ENCODE measurements at places on chromosomes 7 and 10. TPM values are rescaled to one million over a fixed set of nuclear protein-coding genes. Genes with fewer than 3 reads are reported as not detected.
A peak's percentile ranks its signal among the peaks of the same experiment; 100 is the strongest.

DNA sequence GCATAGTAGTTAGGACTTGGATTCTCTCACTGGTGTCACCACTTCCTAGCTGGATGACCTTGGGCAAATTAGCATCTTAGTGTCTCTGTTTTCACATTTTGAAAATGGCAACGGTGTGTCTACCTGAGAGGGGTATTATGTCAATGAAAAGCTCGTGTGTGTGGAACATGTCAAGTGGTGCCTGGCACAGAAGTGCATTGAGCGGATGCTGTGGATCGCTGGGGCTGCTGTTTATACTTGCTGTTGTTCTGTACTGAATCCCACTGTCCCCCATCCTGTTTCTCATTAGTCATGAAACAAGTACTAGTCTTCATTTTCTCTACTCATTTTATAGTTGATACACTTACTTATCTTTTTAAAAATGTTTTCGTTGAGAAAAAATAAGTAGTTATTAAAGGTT lies 26.1 kb downstream of the RBM33 start:
- no peak for DNase-seq

- DNase-seq = no peak
Measured at GRCh38 chr7:144869082-144869481, 33.2 kb upstream of the TPK1 start.

DNA sequence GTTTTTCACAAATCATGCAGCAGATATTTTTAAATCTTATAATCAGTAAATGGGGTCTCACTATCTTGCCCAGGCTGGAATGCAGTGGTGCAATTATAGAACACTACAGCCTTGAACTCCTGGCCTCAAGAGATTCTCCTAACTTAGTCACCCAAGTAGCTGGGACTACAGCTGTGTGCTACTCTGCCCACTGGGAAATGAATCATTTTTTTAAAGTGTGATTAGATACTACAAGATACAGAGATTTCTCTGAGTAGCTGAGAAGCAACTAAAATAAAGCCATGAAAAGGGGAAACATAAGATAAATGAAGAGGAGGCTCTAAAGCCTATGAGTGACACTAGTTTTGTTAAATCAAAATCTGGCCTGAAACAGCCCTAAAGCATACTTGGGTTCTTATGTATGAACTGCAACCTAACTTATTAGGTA lies 119.7 kb downstream of the JMJD1C start:
- no peak for DNase-seq

GRCh38 chr10:71684356-71685173 lies 35.0 kb downstream of the C10orf105 start:
- DNase-seq = no peak

- DNase-seq = no peak
Measured at GRCh38 chr7:155020996-155021395, 18.1 kb upstream of the PAXIP1 start.

DNA sequence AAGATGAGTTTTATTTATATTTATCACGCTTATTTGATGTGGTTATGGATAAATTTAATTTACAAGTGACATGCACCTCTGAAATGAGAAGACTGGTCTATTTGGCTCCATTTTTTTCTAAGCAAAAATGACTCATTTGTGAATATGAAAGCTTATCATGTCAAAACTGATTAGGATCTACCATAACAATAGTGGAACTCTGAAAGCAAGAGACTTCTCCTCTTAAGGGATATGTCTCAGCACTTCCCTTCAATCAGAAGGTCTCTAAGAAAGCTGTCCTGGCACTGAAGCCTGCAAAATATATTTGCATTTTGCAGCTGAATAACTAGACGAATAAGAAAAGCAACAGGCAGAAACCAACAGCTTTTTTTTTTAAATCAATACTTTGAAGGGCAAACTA lies 12.7 kb downstream of the FAS start:
- peak; percentile 24 for DNase-seq

GRCh38 chr7:133699386-133699785 lies 427.8 kb upstream of the LRGUK start:
- DNase-seq = no peak

DNA sequence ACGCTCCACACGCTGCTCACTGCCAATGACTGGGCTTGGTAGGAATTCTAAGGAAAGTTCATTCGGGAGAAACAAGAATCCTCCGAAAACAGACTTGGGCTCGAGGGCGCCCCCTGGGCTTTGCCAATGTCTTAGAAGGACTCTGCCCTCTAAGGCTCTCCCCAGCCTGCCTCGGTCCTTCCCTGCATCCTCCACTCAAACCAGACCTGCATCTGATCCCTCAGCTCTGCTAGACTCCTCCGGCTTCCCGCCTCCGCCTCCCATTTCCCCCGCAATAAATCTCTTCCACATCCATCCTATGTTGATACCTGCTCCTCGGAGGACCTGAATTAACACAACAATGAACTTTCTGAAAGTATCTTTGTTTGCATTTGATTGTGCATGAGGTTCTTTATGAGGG lies 177.6 kb downstream of the PLPP4 start:
- no peak for DNase-seq

- no peak for DNase-seq
Measured at GRCh38 chr10:36675458-36675880, 449.9 kb upstream of the ANKRD30A start.

DNA sequence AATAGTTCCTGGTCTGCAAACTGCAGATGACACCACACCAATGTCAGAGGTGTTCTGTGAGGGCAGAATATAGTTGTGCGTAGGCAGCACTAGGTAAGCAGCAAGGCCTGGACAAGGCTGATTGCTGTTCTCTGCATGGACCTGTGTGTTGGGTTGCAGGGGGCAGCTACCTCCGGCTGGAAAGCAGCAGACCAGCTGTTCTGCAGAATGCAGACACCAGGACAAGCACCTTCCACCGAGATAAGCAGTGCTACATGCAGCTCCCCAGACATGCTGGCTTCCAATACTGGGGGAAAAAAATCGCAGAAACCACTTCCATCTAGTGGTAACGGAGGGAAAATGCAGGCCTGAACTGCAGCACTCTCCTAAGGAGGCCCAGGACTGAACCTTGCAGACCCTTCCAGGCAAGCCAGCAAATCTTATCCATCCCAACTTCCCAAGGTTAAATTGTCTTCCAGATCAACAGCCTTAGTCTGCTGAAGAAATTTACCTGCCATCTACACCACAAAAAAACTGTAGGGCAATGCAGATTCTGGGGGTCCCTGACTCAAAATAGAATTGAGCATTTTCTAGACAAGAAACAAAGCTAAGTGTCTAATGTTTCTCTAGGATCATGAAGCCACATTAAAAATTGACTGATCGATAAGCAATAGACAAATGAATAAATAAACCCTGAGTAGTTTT lies 50.5 kb upstream of the COBL start:
- no peak for DNase-seq

GRCh38 chr7:148464947-148465346 lies 125.6 kb upstream of the C7orf33 start:
- DNase-seq = no peak

- DNase-seq = no peak
Measured at GRCh38 chr10:124892905-124893304, 49.0 kb upstream of the ZRANB1 start.

DNA sequence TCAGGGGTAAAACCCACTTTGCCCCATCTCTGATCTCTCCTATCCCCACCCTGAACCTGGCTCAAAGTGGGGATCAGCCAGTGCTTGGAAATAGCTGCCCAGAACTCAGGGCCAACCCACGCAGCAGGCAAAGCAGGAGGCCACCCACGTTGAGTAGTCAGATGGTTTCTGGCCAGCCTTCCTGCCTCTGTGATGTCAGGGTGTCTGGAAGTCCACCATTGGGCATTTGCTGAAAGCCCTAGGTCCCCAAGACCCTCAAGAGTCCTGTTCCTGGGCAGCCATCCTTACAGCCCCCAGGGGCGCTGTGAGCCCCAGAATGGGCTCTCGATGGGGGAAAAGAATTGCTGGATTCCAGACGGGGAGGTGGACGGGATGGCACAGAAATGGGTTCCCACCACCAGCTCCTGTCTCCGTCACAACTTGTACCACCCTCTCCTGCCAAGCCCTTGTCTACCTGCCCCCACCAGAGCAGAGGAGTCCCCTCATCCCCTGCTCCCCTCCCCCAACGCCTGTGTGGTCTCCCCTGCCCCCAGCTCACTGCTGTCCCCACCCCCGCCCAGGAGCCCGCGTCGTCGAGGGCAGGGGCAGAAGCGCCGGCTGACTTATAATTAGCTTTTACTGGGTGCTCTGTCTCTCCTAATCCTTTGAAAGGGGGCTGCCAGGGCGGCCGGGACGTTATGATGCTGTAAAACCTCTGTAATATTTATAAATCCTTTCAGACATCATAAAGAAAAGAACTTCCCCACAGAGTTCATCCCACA lies 3.9 kb downstream of the MYL10 start:
- DNase-seq = no peak

GRCh38 chr7:11757153-11757552 lies 74.8 kb downstream of the THSD7A start:
- DNase-seq = no peak

DNA sequence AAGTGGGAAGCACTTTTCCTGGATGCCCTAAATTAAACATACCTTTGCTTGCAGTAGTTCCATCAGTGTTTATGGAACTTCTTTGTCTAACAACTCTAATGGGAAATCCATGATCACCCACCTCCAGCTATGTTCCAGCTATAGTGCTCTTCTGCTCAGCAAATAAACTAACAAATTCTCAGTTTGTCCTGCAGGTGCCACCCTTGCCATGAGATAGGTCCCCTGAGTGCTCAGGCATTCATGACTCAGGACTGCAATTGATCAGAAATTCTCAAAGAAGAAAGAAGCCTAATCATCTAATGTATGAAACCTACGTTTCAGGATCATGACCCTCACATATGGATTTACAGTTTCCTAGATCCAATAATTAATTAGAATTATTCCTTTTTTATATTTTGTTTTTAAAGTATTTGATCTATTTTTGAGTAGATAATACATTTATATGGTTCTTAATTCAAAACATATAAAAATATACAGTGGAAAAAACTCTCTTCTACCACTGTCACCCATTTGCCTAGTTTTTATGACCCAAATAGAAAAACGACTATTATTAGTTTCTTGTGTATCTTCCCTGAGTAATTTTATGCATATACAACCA lies 48.7 kb upstream of the DYNC1I1 start:
- no peak for DNase-seq

DNA sequence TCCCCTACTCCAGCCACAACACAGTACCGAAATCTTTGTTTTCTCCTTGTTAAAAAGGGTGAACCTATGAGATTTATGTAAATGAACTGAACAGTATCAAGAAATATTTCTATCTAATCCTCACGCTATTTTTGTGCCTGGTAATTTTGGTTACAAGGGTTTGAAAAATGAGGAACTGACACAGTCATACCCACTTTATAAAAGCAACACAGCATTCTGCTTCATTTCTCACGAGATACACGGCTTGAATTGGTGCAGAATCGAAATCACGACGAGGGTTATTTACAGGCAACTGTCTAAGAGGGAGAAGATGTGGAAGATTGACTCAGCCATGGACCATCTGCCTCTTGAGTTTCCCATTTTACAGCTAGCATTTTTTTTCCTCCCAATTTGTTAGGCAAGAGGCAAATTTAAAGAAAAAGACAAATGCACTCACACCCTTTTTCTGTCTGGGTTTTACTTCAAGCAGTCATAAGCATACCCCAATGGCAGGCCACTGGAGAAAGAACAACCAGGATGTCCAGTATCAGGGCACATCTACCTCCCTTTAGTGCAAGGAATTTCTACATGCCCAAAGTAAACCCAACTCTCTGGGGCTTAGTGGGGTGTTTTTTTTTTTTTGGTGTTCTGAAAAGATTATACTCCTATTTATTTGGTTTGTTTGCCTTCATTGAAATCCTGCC lies 108.1 kb downstream of the ITGB8 start:
- no peak for DNase-seq

DNA sequence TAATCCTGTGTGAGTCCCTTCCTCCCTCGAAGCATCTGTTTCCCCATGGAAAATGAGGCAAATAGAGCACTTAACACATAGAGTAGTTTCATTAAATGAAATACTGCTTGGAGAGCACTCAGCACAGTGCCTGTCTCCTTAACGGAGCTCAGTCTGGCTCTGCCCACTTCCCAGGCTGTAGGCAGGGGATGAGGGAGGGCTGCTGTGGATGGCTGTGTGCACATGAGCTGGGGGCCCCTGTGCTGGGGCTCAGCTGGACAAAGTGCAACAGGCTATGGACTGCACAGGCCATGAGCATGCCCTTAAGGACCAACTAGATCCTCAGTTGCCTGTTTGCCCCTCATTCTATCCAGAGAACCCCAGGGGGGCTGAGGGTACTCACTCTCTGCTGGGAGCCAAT lies 14.5 kb downstream of the ZCCHC24 start:
- DNase-seq = no peak

DNA sequence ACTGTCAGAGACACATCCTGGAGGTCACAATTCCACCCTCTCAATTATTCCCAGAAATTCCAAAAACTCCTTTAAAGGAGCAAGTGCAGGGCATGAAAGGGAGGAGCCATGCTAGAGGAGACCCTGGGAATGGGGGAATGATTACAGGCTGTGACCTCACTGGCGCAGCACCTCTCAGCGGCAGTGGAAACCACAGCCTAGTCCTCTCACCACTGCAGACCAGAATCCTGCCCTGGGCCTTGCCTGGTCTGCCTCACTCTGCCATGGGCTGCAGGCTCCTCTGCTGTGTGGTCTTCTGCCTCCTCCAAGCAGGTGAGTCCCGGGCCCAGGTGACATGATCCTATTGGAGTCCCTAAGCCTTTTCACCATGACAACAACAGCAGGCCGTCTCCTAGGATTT lies 50.5 kb upstream of the PRSS58 start:
- DNase-seq = no peak

GRCh38 chr7:96410126-96410839 lies 88.4 kb upstream of the SLC25A13 start:
- DNase-seq = no peak

DNA sequence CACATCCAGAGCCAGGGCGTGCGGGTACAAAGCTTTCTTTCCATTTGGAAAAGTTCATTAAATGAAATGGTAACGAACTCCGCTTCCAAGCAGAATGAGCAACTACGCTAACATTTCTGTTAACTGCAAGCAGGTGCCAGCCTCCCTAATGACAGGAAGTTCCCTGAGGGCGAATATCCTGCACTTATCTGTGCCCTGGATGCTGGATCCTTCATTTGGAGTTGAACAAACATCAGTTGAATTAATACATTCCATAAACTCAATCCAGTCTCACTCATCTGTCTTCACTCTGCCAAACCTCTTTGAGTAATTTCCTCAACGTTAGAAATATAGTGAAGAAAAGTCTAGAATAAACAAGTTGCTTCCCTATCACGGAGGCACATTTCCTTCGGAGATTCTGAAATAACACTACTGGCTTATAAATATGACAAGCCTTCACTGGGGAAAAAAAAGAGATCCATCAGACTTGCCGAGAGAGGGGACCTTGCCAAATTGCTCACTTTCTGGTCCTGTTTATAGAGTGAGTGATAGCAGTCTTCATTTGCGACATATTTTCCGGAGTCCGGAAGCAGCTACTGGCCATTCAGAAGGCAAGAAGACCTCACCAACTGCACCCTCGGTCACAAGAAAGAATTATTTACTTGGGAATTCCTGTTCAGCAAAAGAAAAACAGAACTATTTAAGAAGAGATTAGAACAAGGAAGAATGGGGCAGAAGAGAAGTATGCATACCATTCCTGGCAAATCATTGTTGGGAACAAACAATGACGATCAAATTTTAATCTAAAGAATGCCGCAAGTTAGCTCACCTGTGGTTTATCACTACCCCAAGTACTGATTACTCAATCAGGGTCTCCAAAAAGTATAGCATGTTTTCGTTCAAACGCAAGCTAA lies 196.4 kb downstream of the FAM107B start:
- DNase-seq = no peak

The PON3 gene
- total RNA-seq = not detected

The OR2A12 gene
- not detected for total RNA-seq

The CRYGN gene
- not detected for total RNA-seq

The FAM131B gene
- total RNA-seq = 0.14 TPM

The ITIH5 gene
- total RNA-seq = not detected

The KEL gene
- total RNA-seq = not detected

The IRF5 gene
- total RNA-seq = 1.7 TPM

The NODAL gene
- not detected for total RNA-seq

The APBB1IP gene
- total RNA-seq = 44.5 TPM

Data from CD4-positive, alpha-beta T cell (primary cell).